ENCODE measurements at places on chromosomes 3 and 15.

GRCh38 chr3:69087030-69087791 lies 2.5 kb downstream of the ARL6IP5 start:
- no peak for DNase-seq

DNA sequence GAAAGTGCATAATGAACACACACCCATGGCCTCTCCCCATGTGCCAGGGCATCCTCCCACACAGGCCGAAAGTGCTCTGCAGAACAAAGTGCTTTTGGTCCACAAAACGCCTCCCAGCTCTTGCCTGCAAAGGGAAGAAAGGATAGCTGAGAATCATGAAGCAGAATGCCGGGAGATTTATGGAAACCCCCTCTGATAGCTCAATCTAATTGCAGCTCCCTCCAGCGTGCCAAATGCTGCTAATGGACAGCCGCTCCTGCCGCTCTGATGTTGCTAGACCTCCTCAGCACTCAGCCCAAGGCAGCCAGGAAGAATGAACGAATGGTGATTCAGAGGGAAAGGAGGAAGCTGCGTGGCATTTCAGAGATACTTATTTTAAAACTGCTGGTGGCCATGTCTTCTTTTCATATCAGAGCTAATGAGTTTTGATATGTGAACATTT lies 145.3 kb downstream of the TJP1 start:
- no peak for DNase-seq

- no peak for DNase-seq
Measured at GRCh38 chr15:51069983-51070382, 24.7 kb downstream of the TNFAIP8L3 start.

DNA sequence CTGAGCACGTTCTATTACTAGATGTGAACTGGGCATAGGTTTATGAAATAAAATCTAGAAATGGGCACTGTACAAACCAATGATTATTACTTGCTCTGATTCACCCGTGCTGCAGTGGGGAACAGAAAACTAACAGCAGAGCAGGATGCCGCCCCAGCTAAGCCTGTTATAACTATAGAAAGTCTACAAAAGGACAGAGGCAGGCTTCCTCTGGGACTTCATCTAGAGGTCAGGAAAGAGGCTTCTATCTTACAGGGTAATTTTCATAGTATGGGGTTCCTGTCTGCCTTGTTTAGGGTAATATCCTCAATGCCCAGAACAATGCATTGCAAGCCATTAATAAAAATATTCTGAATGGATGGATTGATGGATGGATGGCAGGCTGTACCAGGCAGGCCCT lies 177.0 kb upstream of the TBL1XR1 start:
- no peak for DNase-seq

- no peak for DNase-seq
Measured at GRCh38 chr3:72721683-72722381, 126.4 kb downstream of the SHQ1 start.

DNA sequence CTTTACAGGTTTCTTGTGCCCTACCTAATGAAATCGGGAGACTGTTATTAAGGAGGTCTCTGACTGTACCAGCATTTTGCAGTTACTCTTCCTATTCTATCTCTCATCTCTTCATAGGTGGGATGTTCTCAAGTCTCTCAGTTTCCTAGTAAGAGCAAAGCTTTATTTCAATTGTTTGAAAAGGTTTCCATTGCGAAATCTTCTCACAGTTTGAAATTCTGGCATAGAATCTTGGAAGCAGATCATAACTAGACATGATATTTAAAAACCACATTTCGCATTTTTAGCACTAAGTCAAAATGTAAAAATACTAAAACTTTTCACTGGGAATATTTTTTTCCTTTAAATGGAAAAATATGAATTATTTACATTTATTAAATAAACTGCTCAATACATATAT lies 1311.4 kb downstream of the ROBO2 start:
- DNase-seq: no peak

- no peak for DNase-seq
Measured at GRCh38 chr3:24149032-24149431, 203.9 kb downstream of the NR1D2 start.

DNA sequence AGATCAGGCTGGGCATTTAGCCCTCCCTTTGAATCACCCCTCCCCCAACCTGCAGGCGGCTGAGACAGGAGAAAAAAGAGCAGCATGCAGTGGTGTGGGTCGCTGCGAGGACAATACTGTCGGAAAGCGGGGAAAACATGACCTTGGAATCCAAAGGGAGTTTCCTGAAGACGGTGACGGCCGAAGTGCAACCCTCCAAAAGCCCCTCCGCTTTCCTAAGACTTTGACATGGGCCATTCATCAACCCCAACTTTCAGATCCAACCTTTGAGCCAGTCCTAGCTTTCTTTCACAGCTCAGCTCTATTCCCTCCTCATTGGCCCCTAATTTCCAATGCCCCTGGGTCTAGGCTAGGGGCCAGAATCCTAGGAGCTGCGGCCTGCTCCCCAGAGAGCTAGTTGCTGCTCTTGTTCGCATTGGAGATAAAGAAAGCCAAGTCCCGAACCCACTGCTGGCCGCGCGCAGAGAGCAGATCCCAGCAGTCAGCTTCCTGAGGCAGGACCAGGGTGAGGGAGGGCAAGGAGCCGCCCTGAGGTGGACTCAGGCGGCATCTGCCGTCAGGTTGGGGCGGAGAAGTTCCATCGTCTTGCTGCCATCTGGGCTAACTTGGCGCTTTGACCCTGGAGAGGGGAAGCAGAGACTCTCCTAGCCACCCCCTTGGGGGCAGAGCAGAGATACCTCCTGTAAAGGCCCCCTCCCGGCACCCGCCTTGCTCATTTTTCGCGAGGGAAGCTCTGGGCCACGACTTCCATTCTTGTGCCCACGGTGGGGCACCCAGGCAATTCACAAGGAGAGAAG lies 914 bp downstream of the ZIC4 start:
- no peak for DNase-seq

DNA sequence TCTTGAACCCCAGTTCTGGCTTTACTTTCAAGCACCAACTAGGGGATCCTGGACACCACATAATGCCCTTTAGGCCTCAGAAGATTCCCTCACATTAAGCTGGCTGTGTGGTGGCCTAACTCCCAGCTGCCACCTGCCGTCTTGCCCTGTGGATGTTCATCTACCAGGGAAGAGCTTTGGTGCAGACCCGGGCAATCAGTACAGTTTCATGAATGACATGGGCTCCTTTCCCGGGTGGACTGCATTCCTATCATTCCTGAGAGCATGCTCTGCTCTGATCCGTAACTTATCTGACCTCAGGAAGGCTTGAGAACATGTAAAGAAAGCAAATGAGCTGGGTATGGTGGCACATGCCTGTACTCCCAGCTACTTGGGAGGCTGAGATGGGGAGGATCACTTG lies 50.0 kb upstream of the GSK3B start:
- DNase-seq: no peak

- no peak for DNase-seq
Measured at GRCh38 chr15:51180011-51180410, 85.3 kb upstream of the TNFAIP8L3 start.

DNA sequence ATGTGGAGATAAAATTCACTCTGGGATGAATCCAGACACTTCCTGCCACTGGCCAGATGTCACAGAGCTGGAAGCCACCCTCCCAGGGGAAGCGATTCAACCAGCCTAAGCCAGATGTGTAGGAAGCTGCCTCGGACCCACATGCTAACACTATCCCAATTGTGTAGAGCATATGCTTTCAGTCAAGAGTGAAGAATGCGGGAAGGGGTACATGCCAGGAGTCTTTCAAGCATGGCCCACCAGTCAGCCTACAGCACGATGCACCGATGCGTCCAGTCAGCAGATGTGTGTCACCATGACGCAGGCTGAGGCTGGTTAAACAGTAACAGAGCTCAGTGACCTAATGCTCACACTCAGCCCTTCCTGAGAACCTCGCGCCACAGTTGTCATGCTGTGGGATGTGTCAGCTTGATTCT lies 38.8 kb upstream of the BNC1 start:
- DNase-seq: no peak

- no peak for DNase-seq
Measured at GRCh38 chr3:135927155-135927554, 38.4 kb upstream of the PPP2R3A start.

GRCh38 chr3:48187579-48188265 lies 495 bp downstream of the CDC25A start:
- peak; percentile 1 for DNase-seq

GRCh38 chr15:32870240-32871033 lies 152.6 kb downstream of the GREM1 start:
- no peak for DNase-seq
